Osteocyte (in vitro differentiated cells): ENCODE measurements at places on chromosomes 6 and 20. TPM values are rescaled to one million over a fixed set of nuclear protein-coding genes. Genes with fewer than 3 reads are reported as not detected.

PDYN gene
- total RNA-seq = not detected in 2 replicates

RHAG gene
- not detected in 2 replicates for total RNA-seq

DNA sequence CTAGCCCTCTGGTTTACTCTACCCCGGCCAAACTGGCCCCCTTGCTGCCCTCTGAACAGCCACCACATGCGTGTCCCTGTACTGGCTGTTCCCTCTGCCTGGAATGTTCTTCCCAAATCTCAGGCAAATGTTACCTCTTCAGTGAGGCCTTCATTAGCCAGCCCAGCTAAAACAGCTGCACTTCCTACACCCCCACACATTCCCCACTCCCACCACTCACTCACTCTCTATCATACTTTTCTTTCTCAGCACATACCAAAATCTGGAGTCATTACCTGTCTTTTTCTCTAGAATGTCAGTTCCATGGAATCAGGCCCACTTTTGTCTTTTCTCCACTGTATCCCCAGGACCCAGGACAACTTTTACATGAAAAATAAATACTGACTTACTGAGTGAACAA lies 401.2 kb upstream of the SULF2 start:
- H3K4me1 ChIP-seq = peaks cover 19% of the 10 kb centered on the region
- no peaks in the 10 kb centered on the region for H3K36me3 ChIP-seq
- no peak for DNase-seq
- H3K4me3 ChIP-seq = no peak overlapping the region
- H3K27me3 ChIP-seq = peaks cover 7% of the 10 kb centered on the region

- H3K4me1 ChIP-seq = peaks cover 38% of the 10 kb centered on the region
- H3K27me3 ChIP-seq = peaks cover under 1% of the 10 kb centered on the region
- peak overlapping the region; percentile 75 for H3K27ac ChIP-seq
- H3K36me3 ChIP-seq = no peaks in the 10 kb centered on the region
Observed at GRCh38 chr6:46510651-46511050, 19.4 kb upstream of the RCAN2 start.

GRCh38 chr6:54559136-54559535 lies 250.9 kb downstream of the TINAG start:
- H3K36me3 ChIP-seq = peaks cover 5% of the 10 kb centered on the region
- no peak overlapping the region for H3K4me3 ChIP-seq
- peaks cover 4% of the 10 kb centered on the region for H3K27me3 ChIP-seq
- no peak for DNase-seq
- no peak overlapping the region for H3K27ac ChIP-seq
- no peaks in the 10 kb centered on the region for H3K4me1 ChIP-seq
